ENCODE measurements at places on chromosomes 6 and 20.

DNA sequence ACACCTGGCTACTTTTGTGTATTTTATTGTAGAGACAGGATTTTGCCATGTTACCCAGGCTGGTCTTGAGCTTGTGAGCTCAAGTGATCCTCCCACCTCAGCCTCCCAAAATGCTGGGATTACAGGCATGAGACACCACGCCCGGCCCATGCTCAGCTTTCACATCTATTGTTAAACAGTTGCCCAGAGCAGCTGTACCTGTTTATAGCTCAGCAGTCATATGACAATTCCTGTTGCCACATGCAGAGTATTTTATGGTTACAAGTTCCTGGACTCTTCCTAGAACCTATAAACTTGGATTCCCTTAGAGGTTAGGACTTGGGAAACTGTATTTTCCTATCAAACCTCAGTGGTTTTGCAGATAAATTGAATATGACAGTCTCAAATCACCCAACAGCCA lies 188.3 kb upstream of the KCNG1 start:
- DNase-seq, result no peak

DNA sequence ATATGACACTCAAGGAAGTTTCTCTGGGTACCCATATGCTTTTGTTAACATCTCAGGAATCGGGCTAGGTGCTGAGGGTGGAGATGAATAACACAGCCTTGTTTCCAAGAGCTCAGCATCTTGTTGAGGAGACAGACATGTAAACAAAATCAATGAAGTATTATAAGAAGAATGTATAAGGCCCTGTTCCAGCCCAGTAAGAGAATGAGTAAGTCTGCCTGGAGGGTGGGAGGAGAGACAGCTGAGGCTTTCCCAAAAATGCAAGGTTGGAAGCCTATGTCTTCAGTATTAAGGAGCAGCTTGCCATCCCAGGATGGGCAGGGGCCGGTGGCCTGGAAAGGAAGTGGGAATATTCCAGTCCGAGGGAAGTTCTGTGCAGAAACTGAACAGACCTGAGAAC lies 615.3 kb upstream of the BTBD3 start:
- DNase-seq, result no peak

GRCh38 chr6:81969011-81969410 lies 216.5 kb upstream of the TENT5A start:
- no peak for DNase-seq

DNA sequence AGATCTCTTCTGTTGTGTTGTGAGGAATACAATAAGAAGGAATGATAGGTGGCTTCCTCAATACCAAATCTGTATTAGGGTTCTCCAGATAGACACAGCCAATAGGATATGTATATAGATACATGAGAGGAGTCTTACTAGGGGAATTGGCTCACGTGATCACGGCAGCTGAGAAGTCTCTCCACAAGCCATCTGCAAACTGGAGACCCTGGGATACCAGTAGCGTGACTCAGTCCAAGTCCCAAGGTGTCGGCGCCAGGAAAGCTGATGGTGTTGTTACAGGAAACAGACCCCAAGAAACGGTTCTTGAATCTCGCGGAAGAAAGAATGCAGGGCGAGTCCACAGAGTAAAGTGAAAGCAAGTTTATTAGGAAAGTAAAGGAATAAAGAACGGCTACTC lies 61.4 kb downstream of the SYTL3 start:
- no peak for DNase-seq

GRCh38 chr20:33945391-33946081 lies 48.2 kb upstream of the RALY start:
- no peak for DNase-seq

GRCh38 chr20:32655903-32656512 lies 17.7 kb downstream of the C20orf203 start:
- no peak for DNase-seq

GRCh38 chr6:154359161-154359574 lies 2.6 kb upstream of the IPCEF1 start:
- no peak for DNase-seq

Data from HCT116 (cell line).